Spleen (tissue), 13 donors: ENCODE measurements at places on chromosomes 7 and 10. TPM values are rescaled to one million over a fixed set of nuclear protein-coding genes. Genes with fewer than 3 reads are reported as not detected.

- H3K27ac ChIP-seq = no peak overlapping the region
- H3K4me3 ChIP-seq = no peak overlapping the region
- H3K36me3 ChIP-seq = no peaks in the 10 kb centered on the region
- no peaks in the 10 kb centered on the region for H3K4me1 ChIP-seq
These were observed 386.7 kb downstream of the PHTF2 start for GRCh38 chr7:78185149-78185745.

The PRSS37 gene
- total RNA-seq = not detected

- no peak overlapping the region for H3K4me3 ChIP-seq
- H3K36me3 ChIP-seq = no peaks in the 10 kb centered on the region
- H3K27ac ChIP-seq = no peak overlapping the region
These were observed 266.7 kb upstream of the PHF14 start for GRCh38 chr7:10706875-10707493.

GRCh38 chr7:7810380-7810779 lies 92.0 kb upstream of the RPA3 start:
- DNase-seq = no peak
- H3K36me3 ChIP-seq = no peaks in the 10 kb centered on the region
- H3K27me3 ChIP-seq = no peaks in the 10 kb centered on the region
- H3K4me1 ChIP-seq = peaks cover 11% of the 10 kb centered on the region

GRCh38 chr7:134374291-134374690 lies 57.6 kb upstream of the SLC35B4 start:
- no peaks in the 10 kb centered on the region for H3K36me3 ChIP-seq
- peaks cover 6% of the 10 kb centered on the region for H3K27me3 ChIP-seq
- no peak for DNase-seq
- no peak overlapping the region for H3K4me3 ChIP-seq
- no peak overlapping the region for H3K27ac ChIP-seq

The ZNF862 gene
- total RNA-seq = 39.8 TPM

DNA sequence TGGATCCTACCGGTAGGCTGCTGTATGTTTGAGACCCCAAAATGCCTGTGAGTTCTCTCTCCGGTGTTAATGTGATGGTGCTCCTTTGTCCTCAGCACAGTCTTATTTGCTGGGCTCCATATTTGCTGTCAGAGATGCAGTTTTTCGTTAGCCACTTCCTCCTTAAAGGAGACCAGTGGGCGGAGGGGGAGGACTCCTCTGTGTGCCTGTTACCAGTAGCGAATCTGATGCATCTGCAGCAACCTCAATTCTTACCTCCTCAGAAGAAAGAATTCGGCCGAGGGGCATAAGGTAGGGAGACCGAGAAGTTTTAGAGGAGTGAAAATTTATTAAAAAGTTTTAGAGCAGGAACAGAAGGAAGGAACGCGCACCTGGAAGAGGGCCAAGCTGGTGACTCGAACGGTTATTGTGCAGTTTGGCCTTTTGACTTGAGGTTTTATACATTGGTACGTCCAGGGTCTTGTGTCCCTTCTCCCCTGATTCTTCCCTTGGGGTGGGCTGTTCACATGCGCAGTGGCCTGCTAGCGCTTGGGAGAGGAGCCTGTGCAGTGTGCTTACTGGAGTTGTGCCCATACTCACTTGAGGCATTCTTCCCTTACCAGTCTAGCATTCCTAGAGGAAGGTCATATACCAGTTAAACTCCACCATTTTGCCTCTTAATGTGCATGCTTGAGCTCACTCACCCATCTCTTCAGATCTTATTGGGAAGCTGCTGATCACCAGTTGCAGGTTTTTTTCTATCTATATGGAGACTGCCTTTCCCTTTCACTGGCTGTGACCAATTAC lies 49.5 kb downstream of the GNAI1 start:
- H3K27me3 ChIP-seq = no peaks in the 10 kb centered on the region
- no peak overlapping the region for H3K27ac ChIP-seq
- no peak for DNase-seq
- H3K4me1 ChIP-seq = no peaks in the 10 kb centered on the region

The ARHGAP21 gene
- total RNA-seq = 57.9 TPM

The SEMA3A gene
- total RNA-seq = 14.3 TPM

The SUGCT gene
- total RNA-seq = 6.8 TPM

The ACTA2 gene
- total RNA-seq = 1,421 TPM

GRCh38 chr7:144534196-144534595 lies 130.7 kb upstream of the NOBOX start:
- no peaks in the 10 kb centered on the region for H3K27me3 ChIP-seq
- no peak overlapping the region for H3K27ac ChIP-seq
- DNase-seq = no peak
- H3K36me3 ChIP-seq = no peaks in the 10 kb centered on the region

The TMEM236 gene
- 1.6 TPM for total RNA-seq

GRCh38 chr7:2808891-2809665 lies 35.0 kb downstream of the GNA12 start:
- H3K27me3 ChIP-seq = no peaks in the 10 kb centered on the region
- H3K27ac ChIP-seq = no peak overlapping the region
- H3K4me3 ChIP-seq = no peak overlapping the region
- H3K36me3 ChIP-seq = no peaks in the 10 kb centered on the region
- H3K4me1 ChIP-seq = peaks cover 79% of the 10 kb centered on the region

DNA sequence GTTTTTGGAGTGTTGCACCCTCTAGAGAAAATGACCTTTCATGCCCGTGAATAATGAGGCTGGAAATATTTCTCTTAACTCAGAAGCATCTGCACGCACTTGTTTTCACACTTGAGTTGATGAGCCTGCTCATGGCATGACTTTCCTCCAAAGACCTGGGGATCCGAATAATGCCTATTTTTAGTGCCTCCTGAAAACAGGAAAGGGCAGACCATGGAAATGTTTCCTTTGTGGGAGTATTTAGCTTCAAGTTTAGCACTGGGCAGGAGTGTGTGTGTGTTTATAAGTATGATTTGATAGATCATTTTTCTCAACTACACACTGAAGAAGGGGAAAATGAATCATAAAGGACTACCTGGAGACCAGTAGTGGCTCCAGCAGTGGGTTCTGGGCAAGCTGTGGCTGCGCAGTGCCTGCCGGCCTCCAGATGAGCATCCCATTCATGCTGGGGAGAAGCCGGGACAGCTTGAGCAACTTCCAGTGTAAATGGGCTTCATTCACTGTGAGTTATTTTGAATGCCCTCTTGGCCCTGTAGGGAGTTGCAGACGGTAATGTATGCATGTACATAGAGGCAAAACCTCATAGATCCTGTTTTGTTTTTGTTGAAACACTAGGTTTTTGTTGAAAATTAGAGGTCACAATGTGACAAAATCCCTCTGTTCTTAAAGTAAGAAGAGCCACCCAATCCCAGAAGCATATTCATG lies 117.8 kb upstream of the INSYN2A start:
- no peaks in the 10 kb centered on the region for H3K4me1 ChIP-seq
- DNase-seq = no peak
- H3K4me3 ChIP-seq = no peak overlapping the region

The PNLIPRP1 gene
- total RNA-seq = 1.2 TPM

The EPO gene
- total RNA-seq = not detected

- H3K36me3 ChIP-seq = no peaks in the 10 kb centered on the region
- no peak overlapping the region for H3K4me3 ChIP-seq
These were observed 19.8 kb upstream of the RPA3 start for GRCh38 chr7:7738177-7738576.

DNA sequence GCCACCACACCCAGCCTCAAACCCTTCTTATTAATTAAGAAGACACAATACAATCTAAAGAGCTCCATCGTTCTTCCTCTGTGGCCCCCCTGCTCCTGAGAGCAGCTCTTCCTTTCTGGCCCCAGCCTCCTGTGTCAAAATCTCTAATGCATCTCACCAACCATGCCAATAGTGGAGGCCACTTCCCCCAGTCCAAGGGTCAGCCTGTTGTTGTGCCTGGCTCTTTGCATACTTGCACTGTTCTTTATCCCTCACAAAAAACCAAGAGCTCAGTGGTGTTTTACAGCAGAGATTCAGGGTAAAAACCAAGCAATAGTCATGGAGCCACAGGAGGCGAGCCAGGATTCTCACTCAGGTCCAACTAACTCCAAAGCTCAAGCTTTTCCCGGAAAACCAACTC lies 190.2 kb downstream of the GFRA1 start:
- H3K27ac ChIP-seq = no peak overlapping the region
- H3K27me3 ChIP-seq = no peaks in the 10 kb centered on the region
- H3K4me1 ChIP-seq = no peaks in the 10 kb centered on the region
- no peaks in the 10 kb centered on the region for H3K36me3 ChIP-seq
- no peak overlapping the region for H3K4me3 ChIP-seq

DNA sequence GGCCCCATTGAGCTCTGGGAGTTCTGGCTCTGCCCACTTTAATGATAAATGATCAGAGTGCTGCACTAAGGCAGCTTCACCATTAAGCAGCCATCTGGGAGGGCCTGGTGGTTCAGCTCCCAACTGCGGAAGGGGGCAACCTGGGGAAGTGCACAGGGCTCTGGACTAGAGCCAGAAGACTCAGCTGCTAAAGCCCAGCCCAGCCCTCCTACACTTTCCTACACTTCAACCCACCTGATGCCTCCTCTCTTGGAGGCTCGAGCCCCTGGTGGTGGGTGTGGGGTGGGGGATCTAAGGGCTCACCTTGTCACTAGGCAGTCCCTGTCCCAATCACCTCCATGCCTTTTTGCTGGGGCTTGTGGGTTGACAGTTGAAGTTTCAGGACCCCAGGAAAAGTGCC lies 60.6 kb upstream of the ANTXRL start:
- no peaks in the 10 kb centered on the region for H3K27me3 ChIP-seq
- H3K4me1 ChIP-seq = peaks cover 21% of the 10 kb centered on the region
- DNase-seq = peak; percentile 54
- no peak overlapping the region for H3K27ac ChIP-seq
- H3K4me3 ChIP-seq = no peak overlapping the region

- H3K27me3 ChIP-seq = no peaks in the 10 kb centered on the region
- DNase-seq = no peak
These were observed 395 bp downstream of the ZNF487 start for GRCh38 chr10:43437141-43437870.

DNA sequence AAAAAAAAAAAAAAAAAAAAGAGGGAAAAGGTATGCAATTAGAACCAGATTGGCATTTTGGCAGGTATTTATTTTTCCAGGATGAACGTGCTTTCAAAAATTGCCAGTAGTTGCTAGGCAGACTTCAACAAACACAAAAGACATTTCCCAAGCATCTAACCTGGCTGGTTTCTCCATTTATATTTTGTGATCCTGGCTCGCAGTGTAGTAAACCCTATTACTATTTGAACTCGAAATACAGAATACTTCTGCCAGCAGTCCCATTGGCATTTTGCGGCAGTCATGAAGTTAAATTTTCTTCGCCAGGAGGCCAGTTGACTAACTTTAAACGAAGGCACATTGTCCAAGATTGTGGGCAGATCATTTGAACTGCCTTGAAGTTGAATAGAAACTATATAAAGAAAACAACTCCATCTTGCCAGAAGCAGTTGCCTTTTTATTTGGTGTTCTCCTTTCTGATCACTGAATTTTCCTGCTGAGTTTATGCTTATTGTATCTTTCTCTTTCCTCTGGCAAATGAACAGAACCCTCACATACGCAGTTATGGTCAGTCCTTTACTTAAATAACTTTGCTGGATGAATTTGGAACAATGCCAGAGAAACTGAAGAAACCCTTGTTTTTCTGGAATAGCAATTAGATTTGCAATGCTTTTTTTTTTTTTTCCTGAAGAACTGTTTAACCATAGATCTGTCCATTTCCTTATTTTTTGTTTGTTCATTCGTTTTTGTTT lies 132.9 kb downstream of the BICC1 start:
- no peaks in the 10 kb centered on the region for H3K36me3 ChIP-seq
- no peak for DNase-seq
- no peaks in the 10 kb centered on the region for H3K4me1 ChIP-seq

The TDRD1 gene
- 1.2 TPM for total RNA-seq

The PNLIPRP3 gene
- not detected for total RNA-seq
